ENCODE measurements at places on chromosomes 2 and 18.

DNA sequence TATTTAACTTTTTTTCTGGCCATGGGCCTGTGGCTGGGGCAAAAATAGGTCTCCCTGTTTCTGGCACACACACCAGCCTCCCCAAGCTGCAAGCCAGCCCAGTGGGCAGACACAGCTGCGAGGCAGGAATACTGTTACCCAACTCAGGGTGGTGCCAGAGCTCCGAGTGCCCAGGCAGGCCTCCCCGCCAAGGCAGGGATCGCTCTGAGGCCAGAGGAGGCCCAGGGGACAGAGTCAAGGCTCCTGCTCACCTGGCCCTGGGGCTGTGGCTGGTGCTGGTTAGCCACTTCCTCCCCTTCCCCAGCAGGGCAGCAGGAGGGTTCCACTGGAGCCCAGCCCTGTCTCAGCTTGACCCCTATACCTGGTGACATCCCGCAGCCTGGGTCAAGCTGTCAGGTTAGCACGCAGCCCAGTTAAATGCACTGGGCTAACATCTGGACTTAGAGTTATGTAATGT, 67.1 kb upstream of the EPAS1 start:
- no peak for DNase-seq

DNA sequence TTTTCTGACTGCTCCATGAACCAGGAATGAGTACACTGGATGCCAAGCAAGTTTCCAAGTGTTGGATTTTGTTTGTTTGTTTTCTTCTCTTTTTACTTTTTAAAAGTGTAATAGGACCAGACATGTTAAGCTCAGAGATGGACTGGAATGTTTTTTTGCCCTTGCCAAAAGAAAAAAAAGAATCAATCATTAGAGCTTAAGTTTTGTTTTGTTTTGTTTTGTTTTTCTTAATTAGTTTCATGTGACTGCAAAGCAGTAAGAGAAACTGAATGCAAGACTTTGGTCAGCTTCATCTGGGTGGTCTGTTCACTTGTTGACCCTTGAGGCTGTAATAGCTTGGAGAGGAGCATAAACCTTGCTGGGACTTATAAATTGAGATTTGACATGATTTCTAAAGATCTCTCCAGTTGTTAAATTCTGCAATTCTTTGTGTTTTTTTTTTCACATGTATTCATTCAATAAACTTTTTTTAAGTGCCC, 42.4 kb upstream of the SLC1A4 start:
- no peak for DNase-seq

DNA sequence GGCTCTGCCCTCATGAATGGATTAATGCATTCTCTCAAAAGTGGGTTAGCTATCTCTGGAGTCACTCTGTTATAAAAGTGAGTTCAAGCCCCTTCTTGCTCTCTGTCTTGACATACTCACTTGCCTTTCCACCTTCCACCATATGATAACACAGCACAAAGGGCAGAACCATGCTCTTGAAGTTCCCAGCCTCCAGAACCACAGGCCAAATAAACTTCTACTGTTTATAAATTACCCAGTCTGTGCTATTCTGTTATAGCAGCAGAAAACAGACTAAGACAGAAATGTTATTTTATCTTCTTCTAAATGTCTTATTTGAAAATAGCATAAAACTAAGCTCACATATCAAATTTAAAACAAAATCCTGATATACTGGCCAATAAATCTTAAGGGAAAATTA, 15.0 kb downstream of the RAB1A start:
- no peak for DNase-seq

- DNase-seq: no peak
Measured at GRCh38 chr2:174607989-174608865, 10.6 kb upstream of the WIPF1 start.

GRCh38 chr2:218369330-218369729, 12.7 kb downstream of the CATIP start:
- DNase-seq: no peak

GRCh38 chr2:10466801-10467200, 18.7 kb upstream of the ODC1 start:
- DNase-seq: no peak

DNA sequence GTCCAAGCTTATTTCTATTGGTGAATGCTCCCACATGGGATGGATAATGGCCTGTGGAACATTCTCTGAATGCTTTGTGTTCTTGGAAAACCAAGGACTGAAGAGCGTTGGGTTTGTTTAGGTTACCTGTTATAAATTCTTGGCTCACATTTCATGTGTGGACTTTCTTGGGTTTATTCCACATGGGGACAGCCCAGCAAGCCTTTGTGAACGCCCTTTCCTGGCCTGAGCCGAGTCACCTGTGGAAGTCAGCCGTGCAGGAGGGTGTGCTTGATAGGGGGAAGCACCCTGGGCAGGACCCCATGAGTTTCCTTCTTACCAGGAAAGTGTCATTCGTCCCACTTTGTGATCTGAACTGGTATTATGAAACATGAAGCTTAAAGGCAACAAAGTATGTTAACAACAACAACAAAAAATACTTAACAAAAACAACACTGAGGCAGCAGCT, 4.1 kb downstream of the RAB31 start:
- DNase-seq: no peak

GRCh38 chr2:55173438-55174054, 58.5 kb downstream of the CLHC1 start:
- DNase-seq: no peak

DNA sequence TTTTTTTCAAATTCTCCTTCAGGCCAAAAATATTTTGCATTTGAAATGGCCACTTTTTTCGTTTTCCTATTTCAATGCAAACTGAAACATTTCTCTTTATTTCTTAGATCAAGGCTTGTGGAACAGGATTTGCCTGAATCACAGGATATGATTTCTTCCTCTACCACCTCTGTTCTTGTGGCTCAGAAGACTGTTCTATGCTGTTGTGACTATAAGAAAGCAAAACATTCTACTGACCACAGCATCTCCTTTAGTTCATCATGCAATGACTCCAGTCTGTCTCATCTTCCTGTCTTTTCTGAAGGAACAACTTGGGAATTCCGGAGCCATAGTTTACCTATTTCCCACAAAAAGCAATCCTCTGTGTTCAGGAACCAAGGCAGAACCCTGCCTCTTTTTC, 16.2 kb upstream of the ZNF512 start:
- DNase-seq: no peak

GRCh38 chr2:236572482-236572881, 2.9 kb downstream of the ACKR3 start:
- DNase-seq: no peak

- no peak for DNase-seq
Measured at GRCh38 chr2:169291517-169291916, 70.8 kb downstream of the LRP2 start.

DNA sequence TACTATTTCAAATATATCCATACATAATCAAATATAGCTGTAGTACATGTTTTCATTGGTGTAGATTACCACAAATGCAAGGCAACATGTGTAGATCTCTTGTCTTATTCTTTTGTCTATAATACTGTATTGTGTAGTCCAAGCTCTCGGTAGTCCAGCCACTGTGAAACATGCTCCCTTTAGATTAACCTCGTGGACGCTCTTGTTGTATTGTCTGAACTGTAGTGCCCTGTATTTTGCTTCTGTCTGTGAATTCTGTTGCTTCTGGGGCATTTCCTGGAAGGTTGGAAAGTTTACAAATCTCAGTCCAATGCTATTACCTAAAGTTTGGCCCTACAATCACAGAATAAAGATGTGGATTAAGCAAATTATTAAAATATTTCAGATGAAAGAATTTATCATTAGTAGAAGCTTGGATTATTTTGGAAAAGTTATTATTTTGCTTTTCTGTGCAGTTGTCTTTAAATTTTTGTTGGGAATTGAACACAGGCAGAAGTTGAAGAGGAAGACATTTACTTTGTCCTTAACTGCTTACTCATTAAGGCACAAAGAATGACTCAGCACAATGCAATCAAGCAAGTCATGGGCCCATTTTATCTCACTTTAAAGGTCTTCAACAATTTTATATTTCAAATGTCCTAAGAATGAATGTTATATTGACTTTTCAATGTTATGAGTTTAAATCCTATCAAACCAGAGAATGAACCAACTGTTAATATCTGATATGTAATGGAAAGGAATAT, 103.4 kb upstream of the CAVIN2 start:
- DNase-seq: no peak

DNA sequence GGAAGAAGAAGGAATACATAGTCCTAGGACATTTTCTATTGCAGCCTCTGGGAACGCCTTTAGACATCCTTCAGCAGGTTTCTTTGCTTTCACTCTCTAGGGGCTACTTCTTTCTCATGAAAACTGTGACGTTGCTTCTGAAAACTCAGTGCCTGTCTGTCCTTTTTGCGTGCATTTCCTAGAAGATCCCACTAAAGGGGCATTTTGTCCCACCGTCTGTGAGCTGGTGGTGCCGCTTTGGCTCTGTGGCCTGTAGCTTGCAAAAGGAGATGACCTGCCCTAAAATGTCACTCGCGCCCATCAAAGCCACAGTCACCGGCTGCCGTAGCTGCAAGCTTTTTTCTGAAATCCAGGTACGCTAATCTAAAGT, 579 bp downstream of the STAT4 start:
- DNase-seq: no peak

GRCh38 chr2:230798769-230799399, 65.9 kb upstream of the ITM2C start:
- DNase-seq: no peak

- DNase-seq: no peak
Measured at GRCh38 chr2:129857200-129857599, 122.3 kb upstream of the RAB6C start.

GRCh38 chr18:24669015-24669414, 208.6 kb downstream of the HRH4 start:
- no peak for DNase-seq

GRCh38 chr2:113080134-113080533, 12.4 kb downstream of the IL1F10 start:
- DNase-seq: peak; percentile 13

- DNase-seq: no peak
Measured at GRCh38 chr2:191656391-191656790, 21.5 kb upstream of the NABP1 start.

- DNase-seq: peak; percentile 23
Measured at GRCh38 chr2:166419616-166419934, 43.8 kb upstream of the SCN9A start.

DNA sequence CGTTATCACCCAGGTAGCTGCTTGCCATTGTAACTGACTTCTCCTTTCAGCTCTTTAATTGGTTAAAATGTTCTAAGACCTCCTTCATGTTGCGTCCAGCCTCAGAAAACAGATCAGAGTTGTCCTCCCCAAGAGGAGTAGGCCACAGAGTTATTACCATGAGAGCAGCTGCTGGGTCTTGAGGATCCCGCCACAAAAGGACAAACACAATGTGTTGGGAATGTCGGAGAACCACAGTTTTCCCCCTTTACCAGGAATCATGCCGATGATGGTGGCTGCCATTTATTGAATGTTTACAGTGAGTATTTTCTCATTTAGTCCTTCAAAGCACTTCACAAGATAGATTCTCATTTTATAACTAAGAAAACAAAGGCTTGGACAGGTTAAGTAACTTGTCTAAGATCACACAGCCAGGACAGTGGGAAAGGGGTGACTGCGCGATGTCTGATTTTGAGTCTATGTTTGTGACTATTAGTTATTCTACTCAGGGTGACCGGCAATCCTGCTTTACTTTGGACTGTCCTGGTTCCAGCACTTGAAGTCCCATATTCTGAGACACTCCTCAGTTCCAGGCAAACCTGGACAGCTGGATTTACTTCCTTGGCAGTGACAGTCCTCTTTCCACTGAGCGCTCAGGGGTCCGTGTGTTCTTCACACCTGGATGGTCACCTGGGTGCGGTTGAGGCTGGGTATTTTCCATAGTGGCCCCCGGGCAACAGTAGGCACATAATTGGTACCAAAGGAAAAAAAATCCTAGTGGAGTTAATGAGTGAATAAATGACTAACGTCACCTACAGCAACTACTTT, 93.6 kb downstream of the LIPG start:
- DNase-seq: no peak

- no peak for DNase-seq
Measured at GRCh38 chr2:114442510-114442909, at the start of gene DPP10. Gene DPP10 (plus strand): TSS chr2:114442641.

DNA sequence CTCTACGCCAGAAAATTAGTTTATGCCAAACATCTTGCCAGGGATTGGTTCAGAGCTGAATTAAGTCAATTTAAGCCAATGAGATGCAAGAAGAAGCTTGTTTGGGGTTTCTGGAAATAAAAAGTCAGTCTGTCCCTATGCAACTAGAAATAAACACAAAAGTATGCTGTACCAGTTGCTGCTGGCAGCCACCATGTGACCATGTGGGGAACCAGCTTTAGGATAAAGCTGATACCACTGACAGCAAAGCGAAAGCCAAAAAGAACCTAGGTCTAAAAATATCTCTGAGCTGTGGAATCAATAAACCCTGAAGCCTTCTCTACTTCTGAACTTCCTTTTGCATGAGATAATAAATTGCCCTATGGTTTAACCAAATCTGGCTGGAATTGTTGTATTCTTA, 181.8 kb upstream of the PARD3B start:
- no peak for DNase-seq

- no peak for DNase-seq
Measured at GRCh38 chr2:9654452-9655100, 23.8 kb upstream of the YWHAQ start.

GRCh38 chr18:57334383-57334782, 18.0 kb upstream of the ST8SIA3 start:
- no peak for DNase-seq

DNA sequence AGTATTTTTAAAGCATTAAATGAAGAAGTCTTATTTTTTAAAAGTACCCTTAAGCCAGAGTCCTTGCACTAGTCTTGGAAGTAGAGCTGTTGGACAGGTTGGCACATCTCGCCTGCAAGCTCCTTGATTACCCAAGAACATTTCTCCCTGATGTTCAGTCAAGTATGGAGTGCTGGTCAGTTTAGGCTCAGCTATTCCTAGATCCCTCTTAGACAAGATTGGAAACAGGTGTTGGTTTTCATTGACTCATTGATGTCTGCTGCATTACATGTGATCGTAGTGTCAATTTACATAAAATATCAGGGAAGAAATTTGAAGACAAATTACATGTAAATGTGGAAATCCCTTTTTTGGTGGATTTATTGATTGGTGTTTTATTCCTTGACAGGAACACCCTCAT, 170.4 kb downstream of the ZNF407 start:
- DNase-seq: no peak

DNA sequence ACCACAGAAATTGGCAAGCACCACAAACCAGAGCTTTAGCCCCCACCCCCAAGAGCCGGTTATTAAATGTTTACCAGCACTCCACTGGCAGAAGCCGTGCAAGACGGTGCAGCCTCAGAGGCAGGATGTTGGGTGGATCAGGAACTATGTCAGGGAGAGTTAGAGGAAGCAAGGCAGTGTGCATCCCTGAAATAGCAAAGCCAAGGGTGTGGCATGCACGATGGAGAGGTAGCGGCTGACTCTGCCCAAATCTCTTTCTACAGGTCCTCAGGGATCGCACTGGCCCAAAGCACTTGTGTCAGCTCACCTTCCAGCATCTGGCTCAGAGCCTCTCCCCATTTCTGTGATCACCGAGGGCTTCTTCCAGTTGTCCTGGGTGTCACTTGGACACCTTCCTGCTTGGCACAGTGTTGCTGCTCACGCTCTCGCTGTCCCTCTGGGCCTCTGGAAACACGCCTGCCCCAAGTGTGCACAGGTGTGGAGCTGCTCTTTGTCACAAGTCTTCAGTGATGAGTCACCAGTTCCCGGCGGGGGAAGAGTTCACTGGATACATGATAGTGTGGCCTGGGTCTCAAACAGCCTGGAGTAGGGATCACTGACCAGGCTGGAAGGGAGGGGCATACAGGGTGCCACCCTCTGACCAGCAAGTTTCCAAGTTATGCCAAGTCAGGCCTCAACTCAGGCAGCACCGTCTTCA, 17.3 kb upstream of the B3GNT7 start:
- no peak for DNase-seq

Data from HCT116 (cell line).